ENCODE measurements at places on chromosomes 5 and 9.

- no peak for DNase-seq
These were observed 142.1 kb downstream of the AGTPBP1 start for GRCh38 chr9:85599540-85600105.

- DNase-seq: no peak
These were observed 19.0 kb upstream of the FER start for GRCh38 chr5:108728566-108729241.

- no peak for DNase-seq
These were observed 25.6 kb downstream of the USP20 start for GRCh38 chr9:129860653-129861446.

DNA sequence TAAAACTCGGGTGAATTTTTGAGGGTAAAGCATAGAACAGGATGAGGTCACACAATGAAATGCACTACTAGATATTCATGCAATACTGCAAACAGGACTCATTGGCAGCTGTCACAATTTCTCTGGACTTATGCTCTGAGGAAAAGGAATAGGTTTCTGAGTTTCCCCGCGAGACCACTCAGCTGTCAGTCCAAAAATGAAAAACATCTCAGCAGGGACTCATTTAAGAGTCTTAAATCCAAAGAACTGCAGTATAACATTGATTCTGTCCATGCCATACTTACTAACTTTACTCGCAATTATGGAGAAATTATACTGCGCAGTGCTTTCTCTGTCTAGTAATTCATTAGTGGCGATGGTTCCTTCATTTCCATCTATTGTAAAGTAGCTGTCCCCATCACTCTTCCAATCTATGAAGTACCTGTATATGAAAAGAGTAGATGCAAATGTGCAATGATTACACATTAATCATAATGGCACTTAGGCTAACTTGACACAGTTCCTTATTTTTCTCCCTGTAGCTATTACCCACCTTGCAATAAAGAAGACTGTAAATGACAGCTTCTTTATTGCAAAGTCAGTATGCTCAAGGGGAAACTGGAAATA, 1070.0 kb downstream of the CDH12 start:
- DNase-seq: no peak

DNA sequence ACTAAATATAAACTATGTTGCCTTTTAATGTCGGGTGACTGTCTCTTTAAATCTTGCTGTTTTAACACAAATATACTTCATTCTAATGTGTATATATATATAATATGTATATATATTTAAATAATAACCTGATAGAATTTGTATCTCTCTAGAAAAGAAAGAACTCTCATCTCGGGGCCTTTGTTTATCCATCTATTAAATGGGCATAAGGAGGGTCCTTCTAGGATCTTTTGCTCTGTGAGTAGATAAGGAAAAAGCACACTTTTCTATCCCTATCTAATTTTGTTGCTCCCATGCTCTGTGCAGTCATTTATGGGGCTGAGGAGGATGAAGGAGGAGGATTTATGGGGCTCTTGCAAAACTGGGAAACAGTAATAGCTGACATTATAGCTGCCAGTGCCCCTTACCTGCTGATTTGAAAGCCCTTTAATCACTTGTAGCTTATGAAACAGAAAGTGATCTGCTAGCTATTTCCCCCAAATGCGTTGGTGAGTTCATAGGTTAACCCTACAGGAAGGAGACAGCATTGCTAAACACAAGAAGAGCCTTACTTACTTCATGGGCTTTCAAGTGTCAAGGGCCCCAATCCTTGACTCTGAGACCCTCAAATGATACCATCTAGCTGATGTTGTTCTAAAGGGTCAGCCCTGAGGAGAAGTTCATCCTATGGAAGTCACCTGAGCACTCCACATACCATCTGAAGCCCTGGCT, 5.8 kb upstream of the PPARGC1B start:
- no peak for DNase-seq

- no peak for DNase-seq
These were observed 79.1 kb upstream of the ALDH1B1 start for GRCh38 chr9:38313421-38313820.

GRCh38 chr9:25889661-25890060, 211.4 kb upstream of the TUSC1 start:
- peak; percentile 8 for DNase-seq
